ENCODE measurements at places on chromosomes 4 and X. TPM values are rescaled to one million over a fixed set of nuclear protein-coding genes. Genes with fewer than 3 reads are reported as not detected.

The SPANXN4 gene
- total RNA-seq, result not detected

The RNF150 gene
- 0.24 TPM for total RNA-seq

The MAGEA9B gene
- not detected for total RNA-seq

The SUPT20HL2 gene
- not detected for total RNA-seq

The NUP62CL gene
- total RNA-seq, result 3.1 TPM

The REELD1 gene
- not detected for total RNA-seq

The PAGE2B gene
- total RNA-seq, result not detected

The CBLL2 gene
- total RNA-seq, result not detected

The KLB gene
- total RNA-seq, result not detected

The MAGEA4 gene
- not detected for total RNA-seq

The PHKA1 gene
- 12.8 TPM for total RNA-seq

The GPC3 gene
- total RNA-seq, result under 0.01 TPM

The PPBP gene
- total RNA-seq, result 0.24 TPM

The SLC39A8 gene
- total RNA-seq, result 9.0 TPM
